Activated B cell treated with CpG ODN at 0.5 μM for 24 hours (primary cell): ENCODE measurements at places on chromosomes 2 and 18. TPM values are rescaled to one million over a fixed set of nuclear protein-coding genes. Genes with fewer than 3 reads are reported as not detected.

DNA sequence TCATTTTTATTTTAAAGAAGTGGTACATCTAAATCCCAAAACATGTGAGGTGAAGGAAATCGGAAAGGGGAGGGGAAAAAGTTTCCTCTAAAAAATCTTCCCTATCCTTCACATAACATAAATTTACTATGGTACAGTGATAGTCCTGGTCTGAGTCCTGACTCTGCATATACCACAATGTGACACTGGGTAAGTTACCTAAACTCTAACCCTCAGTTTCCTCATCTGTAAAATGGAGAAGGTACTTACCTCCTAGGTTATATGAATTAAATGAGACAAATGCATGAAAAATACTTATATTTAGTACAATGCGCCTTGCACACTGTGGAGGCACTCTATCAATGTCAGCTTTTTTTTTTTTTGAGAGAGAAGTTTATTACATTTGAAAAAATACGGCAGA lies 42.3 kb downstream of the TRAK2 start:
- no peak for DNase-seq
- H3K27ac ChIP-seq, result no peak overlapping the region
- H3K36me3 ChIP-seq, result peaks cover 29% of the 10 kb centered on the region

DNA sequence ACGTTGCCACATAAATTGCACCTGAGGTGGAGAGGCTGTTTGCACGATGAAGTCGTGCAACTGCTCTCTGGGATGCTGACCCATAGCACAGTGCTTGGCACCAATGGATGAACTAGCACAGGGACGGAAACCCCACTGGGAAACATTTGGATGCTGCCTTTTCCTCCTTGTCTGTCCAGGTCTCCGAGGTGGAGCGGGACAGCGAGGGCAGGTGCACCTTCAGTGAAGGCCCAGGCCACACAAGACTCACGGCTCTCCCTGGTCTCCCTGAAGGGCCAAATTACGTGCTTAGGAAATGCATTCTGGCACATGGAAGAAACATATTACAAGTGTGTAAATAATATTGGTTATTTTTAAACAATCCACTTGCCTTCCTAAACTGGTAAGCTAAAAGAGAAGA lies 70.3 kb downstream of the TPO start:
- no peaks in the 10 kb centered on the region for H3K27me3 ChIP-seq
- no peaks in the 10 kb centered on the region for H3K4me1 ChIP-seq
- no peaks in the 10 kb centered on the region for H3K36me3 ChIP-seq
- DNase-seq, result no peak
- H3K27ac ChIP-seq, result no peak overlapping the region
- H3K4me3 ChIP-seq, result no peak overlapping the region

GRCh38 chr18:70513502-70514171 lies 224.8 kb downstream of the SOCS6 start:
- no peak overlapping the region for H3K27ac ChIP-seq
- DNase-seq, result no peak
- H3K4me3 ChIP-seq, result no peak overlapping the region
- H3K27me3 ChIP-seq, result no peaks in the 10 kb centered on the region
- no peaks in the 10 kb centered on the region for H3K4me1 ChIP-seq

DNA sequence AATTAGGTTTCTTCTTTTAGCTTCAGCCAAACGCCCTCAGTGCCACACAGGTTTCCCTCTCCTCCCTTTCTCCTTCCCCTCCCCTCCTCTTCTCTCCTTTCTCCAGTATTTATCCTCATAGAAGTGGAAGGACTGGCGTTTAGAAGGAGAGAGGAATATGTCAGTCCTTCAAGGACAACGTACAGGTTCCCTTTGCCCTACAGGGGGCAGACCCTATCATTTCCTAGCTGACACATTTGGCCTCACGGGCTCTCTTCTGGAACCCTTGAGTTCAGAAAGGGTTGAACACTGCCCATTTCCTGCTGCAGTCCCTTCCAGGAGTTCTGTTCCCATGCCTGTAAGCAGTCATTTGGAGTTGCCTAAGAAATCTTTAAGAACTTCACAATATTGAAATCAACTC lies 46.1 kb downstream of the CDCA7 start:
- no peaks in the 10 kb centered on the region for H3K36me3 ChIP-seq
- H3K27ac ChIP-seq, result no peak overlapping the region
- peaks cover 46% of the 10 kb centered on the region for H3K27me3 ChIP-seq

DNA sequence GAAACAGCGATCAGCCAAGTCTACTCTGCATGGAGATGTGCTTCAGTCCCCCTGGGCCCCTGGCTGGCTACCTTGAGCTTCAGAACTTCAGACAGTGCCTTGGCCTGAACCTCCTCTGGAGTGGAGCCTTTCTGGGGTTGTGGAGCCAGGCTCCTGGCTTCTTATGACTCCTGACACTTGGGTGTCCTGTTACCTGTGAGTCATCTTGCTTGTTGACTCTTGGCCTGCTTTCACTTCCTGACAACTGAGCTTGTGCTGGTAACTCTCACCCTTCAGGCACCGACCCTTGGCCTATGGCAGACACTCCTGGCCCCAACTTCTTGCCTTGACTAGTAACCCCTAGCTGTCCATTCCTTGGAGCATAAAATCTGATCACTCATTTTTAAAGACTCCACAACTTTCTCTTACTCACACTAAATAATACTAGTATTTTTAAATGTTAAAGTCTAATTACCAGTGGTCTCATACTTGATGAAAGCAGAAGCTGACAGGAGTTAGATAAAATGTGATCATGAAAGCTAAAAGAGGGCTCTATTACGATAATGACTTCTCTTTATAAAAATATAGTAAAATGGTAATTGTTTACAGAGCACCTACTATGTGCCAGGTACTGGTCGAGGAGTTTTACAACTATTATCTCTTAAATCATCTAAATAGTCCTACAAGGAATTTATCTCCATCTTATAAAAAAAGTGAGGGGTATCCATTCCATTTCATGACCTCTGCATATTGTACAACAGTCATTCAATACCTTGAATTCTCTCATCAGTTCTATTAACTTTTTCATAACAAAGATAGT lies 46.3 kb upstream of the VIT start:
- H3K36me3 ChIP-seq, result no peaks in the 10 kb centered on the region
- H3K27me3 ChIP-seq, result peaks cover 6% of the 10 kb centered on the region

DNA sequence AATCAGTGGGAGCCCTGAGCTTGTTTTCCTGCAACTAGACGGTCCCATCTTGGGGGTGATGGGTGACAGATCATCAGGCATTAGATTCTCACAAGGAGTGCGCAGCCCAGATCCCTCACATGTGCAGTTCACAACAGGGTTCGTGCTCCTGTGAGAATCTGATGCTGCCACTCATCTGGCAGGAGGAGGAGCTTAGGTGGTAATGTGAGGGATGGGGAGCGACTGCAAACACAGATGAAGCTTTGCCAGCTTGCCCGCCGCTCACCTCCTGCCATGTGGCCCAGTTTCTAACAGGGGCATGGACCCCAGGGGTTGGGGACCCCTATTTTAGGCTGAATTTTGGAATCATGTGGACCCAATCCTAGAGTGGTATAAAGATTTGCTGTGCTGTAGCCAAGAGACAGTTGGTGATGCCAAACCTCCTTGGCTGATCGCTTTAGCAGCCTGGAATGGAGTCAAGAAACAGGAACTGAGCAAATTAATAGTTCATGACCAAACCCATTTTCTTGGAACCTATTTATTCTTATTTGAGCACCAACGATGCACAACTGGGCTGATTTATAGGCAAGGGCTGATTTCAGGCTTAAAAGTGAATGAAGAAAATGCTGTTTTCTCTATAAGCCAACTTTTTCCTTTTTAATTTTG lies 25.7 kb downstream of the LPIN1 start:
- DNase-seq, result no peak
- no peak overlapping the region for H3K4me3 ChIP-seq
- H3K4me1 ChIP-seq, result peaks cover 12% of the 10 kb centered on the region
- H3K27ac ChIP-seq, result no peak overlapping the region

Gene CPLX4
- not detected in 2 replicates for total RNA-seq

Gene UGT1A10
- total RNA-seq, result not detected in 2 replicates

Gene CRYBA2
- not detected in 2 replicates for total RNA-seq

Gene LRATD1
- not detected in 2 replicates for total RNA-seq
